ENCODE measurements at places on chromosomes 16 and 17.

GRCh38 chr17:39845052-39845846, 18.9 kb downstream of the IKZF3 start:
- no peak for DNase-seq

GRCh38 chr16:61149709-61150108, 886.5 kb downstream of the CDH8 start:
- DNase-seq = no peak

DNA sequence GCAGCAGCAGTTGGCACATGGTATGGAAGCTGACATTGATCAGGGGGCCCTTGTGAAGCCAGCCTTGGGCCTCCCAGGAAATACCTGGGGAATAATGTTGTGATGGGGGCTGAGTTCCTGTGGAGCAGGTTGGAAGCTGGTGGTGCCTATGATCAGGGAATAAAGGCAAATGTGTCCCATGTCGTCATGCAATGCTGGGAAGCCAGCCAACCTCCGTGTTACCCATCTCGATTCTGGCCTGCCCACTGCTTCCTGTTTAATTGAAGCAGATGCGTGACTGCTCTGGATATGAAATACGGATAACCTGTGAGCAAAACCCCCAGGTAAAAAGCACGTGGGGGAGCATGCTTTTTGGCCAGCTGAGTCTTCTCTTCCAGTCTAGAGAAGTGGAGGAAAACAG, 580.4 kb upstream of the HSBP1 start:
- DNase-seq = no peak

- no peak for DNase-seq
These were observed 2.4 kb downstream of the SOST start for GRCh38 chr17:43756201-43756600.

GRCh38 chr17:64006361-64007088, 8.4 kb downstream of the PRR29 start:
- DNase-seq = no peak

DNA sequence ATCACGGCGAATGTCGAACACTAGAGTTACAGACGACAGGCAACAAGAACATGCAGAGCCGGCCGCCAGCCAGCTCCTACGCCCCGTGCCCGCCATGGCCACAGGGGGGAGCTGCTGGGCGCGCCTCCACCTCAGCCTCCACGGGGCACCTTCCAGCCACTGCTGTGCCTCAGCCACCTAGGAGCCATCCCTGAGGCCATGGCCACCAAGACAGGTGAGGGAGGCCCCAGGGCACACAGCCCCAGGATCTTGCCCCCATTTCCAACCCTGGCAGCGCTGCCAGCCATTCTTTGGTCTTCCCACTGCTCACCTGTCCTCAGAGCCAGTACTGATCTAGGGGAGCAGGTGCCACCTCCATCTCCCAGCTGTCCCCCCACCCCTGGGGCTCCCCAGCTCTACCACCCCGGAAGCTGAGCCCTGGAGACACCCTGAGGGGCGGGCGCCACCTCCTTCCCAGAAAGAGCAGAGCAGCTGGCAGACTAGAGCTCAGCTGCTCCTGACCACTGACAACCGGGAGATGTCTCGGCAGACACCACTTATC, 11.8 kb downstream of the GNPTG start:
- peak; percentile 21 for DNase-seq

DNA sequence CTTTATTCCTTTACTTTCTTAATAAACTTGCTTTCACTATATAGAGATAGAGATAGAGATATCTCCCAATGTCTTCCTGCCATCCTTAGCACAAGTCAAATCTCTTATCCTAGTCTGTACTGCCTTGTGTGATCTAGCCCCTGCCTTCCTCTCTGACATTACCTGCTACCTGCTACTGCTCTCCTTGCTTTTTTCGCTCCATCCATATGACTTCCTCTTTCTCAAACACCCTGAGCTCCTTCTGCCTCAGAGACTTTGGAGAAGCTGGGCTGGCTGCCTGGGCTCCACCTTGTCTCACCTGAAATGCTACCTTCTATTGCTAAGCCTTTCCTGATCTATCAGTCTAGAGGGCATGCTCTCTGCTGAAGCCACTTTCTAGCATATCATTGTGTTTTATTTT, 24.7 kb upstream of the WSB1 start:
- DNase-seq = no peak

- no peak for DNase-seq
These were observed 18.0 kb downstream of the GRB7 start for GRCh38 chr17:39755554-39756379.

DNA sequence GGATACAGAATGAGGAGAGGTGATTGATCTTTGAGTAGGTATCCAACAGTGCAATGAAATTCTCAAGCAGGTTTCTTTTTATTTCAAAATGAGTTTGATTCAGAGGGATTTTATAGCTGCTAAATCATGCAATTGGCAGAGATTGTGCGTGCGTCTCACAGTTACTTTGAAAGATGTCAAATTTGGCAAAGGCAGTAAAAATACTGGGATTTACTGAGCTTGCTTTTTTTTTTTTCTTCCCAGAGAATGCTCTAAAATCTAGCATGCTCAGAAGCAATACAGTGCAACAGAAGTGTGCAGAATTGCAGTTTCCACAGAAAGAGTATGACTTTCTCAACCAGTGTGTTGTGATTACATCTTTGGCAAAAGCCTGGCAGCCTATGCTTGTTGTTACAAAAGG, 410.7 kb upstream of the GOT2 start:
- DNase-seq = no peak
